ENCODE measurements at places on chromosomes 4 and X. TPM values are rescaled to one million over a fixed set of nuclear protein-coding genes. Genes with fewer than 3 reads are reported as not detected.

Gene CFAP47
- total RNA-seq: not detected

- DNase-seq: no peak
Measured at GRCh38 chrX:14865201-14865600, 7.7 kb downstream of the FANCB start.

- no peak for DNase-seq
Measured at GRCh38 chrX:150163956-150164726, 199.0 kb upstream of the MAMLD1 start.

DNA sequence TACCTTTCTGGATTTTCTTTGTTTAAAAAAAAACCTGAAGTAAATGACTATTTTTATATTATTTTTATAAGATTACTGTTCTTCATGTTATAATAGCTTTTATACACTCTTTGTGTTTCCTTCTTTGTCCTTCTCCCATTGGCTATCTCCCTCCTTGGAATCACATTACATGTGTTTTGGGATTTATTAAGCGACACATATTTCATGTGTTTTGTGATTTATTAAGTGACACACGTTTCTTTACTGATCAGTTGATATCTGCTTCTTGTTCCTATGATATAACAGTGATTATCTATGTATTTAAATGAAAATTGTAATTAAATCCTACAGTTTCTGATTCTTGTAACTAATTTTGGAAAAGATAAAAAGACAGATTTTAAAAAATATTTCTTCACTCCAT lies 817.3 kb upstream of the AGA start:
- no peak for DNase-seq

- no peak for DNase-seq
Measured at GRCh38 chr4:126123611-126124325, 809.0 kb downstream of the FAT4 start.

GRCh38 chr4:44210750-44211149 lies 237.9 kb downstream of the KCTD8 start:
- no peak for DNase-seq

- DNase-seq: no peak
Measured at GRCh38 chr4:129239088-129239487, 143.1 kb downstream of the C4orf33 start.
